ENCODE measurements at places on chromosomes 7 and 10.

- DNase-seq = no peak
Observed at GRCh38 chr7:94706996-94707740, 51.2 kb upstream of the SGCE start.

DNA sequence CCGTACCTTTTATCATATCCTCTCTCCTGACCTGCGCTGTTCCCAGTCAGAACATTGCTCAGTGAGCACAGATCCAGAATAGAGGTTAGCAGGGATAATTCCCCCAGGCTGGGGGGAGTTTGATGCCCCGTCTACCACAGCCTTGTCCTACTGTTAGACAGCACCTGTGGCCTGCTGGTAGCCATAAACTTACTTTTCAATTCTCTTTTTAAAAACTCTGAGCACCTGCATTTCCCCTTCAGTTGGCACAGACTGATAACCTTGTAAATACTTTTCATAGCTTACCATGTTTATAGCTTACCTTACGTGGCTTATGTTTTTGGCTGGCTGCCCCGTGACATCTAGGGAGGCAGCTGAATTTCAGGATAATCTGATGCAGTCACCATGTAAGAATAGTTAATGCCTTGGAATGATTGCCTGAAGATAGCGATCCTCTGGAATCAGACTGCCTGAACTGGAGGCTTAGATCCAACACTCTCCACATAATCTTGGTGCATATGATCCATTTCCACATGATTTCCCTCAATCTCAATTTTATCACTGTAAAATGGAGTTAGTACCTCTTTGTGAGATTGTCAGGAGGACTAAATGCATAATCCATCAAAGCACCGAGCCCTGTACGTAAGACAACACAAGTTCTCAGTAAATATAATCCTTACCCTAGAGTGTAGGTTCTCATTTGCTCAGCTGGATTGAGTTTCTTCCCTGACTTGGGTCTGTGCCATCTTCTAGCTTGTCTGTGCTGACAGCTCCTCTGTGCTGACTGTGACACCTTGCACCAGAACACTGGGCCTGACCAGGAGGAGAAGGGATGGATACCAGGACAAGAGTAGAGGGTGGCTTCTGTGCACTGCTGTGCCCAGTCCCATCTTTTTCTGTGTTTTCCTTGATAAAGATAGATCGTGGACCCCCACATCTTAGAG is 111.7 kb upstream of the GJD4 start:
- DNase-seq = no peak

DNA sequence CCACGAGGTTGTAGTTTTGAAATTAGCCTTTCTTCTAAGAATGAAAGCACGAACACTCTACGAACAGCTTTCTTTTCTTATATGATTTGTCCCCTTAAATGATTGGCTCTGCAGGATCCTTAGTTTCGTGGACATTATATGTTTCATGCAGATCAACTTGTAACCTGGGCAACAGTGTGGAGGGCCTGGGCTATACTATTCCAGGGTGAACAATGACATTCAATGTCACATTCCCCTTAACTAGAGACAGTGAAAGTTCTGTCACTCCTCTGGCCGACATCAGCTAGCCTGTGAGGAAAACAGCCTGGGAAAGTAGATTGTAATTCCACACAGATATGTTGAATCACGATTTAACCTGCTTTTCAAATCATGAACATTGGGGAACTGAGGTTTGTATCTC is 23.4 kb downstream of the TAS2R16 start:
- no peak for DNase-seq

GRCh38 chr10:7795605-7796004 is 7.6 kb downstream of the ATP5F1C start:
- no peak for DNase-seq

- no peak for DNase-seq
Observed at GRCh38 chr10:50830066-50830465, 55.4 kb downstream of the A1CF start.

DNA sequence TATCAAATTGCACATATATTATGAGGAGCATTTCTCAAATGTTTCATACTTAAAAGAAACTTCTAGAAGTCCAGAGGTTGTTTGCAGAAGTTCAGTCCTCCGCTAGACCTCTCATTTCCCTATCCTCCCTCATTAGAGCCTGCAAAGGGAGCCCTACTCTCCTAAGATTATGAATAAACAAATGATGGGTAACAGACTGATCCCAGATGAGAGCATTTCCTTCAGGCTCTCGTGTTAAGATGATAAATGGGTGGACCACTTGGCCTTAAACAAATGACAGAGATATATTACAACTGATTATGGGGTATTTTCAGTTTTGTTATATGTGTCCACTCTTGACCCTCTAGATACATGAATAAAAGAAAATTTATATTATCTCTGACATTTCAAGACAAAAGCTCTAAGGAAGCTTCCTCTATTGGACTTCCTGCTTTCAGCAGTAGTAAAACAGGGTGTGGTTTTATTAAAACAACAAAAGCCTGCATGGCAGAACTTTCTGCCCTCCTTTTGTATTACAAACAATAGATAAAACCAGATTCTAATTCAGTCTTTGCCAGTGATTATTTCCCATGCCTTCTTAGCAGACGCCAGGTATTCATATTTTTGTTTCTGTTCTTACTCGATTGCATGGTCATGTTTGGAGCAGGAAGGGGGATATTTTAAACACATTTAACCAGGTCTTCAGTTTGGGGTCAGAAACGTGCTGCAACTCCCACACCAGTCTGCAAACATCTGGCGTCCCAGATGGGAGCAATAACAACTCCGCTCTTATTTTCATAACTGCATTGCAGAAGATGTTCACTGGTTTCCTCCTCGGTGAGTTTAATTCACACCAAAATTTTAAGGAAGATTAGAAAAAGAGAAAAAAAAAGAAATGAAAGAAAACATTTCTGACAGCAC is 52.4 kb upstream of the FAM204A start:
- DNase-seq = no peak

DNA sequence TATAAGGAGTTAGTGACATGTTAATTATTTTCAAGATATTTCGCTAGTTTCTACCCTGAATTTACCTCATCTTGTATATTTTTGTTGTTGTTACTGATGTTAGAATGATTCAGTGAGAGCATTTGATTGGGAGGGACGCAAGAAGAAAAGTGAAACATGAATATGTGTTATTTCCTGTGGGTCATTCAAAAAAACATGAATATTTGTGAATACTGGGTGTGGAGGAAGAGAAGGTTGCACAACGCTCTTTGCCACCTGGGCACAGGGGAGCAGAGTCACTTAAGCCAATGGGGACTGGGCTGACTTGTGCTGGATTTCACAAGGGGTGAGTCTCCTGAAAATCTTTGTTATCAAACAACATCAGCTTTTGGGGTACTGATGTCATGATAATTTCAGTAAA is 39.5 kb downstream of the AGK start:
- no peak for DNase-seq

DNA sequence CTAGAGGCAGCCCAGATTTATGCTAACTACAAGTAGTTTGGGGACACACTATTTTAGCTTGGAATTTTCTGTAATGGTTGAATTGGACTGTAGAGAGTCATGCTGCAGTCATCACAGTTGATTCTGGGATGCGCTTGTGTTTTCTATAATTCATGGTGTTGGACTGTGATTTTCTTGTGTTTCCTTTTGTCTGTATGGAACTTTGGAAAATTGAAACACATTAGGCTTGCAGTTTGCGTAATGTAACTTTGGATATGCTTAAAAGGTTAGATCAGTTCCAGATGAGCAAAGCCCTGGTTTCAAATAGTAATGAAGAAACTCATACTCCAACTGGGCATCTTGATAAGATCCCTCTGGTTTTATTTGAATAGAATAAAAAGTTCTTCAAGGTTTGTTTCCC is 502.2 kb downstream of the ARL4A start:
- DNase-seq = no peak

DNA sequence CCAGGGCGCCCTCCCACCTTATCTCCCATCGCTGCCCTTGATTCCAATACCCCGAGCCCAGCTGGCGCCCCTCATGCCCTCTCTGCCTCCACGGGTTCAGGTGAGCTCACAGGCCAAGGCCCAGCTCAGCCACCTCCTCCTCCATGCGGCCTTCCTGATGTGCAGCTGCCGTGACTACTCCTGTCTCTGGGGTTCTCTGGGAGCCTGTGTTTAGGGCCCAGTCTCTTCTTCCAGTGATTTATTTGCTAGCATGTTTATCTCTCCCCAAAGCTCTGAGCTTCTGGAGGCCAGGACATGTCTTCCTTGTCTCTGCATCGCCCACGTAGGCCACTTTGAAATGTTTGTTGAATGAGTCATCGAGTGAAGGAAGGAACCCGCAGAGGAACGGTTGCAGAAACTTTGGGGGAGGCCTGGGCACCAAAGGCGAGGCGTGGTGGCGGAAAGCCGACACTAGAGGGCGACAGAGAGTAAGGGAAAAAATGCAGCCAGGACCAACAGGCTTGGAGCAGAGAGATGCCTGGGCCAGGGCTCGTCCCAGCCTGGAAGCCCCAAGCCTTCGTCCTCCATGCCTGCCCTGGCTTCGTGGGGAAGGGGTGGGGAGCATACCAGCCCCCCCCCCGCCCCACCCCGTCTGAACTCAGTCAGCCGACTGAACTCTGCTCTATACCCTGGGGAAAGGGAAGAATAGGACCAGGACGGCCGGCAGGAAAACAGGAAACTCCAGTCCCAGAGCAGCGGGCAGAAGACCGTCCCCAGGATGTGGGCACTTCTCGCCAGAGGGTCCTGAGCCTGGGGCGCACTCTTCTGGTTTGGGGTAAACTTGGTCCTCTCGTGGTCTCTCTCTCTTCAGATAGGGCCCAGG is 10.9 kb upstream of the HSPB1 start:
- DNase-seq = peak; percentile 92

GRCh38 chr7:150778738-150779301 is 21.3 kb downstream of the TMEM176B start:
- DNase-seq = peak; percentile 86

GRCh38 chr10:101267776-101268175 is 38.5 kb upstream of the LBX1 start:
- DNase-seq = no peak

DNA sequence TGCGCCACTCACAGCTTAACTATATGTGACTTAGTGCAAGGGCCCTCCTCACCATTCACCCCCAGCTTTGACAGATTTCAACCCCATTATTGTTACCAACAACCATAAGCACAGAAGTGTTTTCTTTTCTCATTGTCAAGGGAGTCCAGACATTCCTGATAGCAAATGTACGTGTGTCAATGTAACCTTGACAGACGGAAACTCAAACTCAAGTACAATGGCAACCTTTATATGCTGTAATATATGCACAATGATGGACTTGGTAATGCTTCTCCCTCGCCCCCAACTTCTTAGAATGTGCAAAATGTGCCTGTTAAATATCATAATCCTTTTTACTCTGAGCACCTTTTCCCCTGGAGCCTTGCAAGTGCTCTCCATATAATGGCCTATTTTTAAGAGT is 34.7 kb downstream of the CYCS start:
- DNase-seq = no peak

DNA sequence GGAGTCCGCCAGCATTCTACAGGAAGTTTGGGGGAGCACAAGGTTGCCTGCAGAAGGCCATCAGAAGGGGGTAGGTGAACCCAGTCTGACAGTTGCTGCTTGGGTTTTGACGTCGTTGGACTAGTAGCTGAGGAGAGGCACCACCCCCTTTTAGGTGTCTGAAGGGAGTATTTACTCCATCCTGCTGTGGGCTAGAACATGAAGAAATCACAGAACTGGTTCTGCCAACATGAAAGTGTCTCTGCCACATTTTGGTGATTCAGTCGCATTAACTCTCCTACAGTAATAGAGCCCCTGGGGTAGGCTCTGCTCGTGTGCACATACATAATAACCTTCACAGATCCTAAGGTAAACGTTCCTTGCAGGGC is 834 bp upstream of the TRIL start:
- no peak for DNase-seq

DNA sequence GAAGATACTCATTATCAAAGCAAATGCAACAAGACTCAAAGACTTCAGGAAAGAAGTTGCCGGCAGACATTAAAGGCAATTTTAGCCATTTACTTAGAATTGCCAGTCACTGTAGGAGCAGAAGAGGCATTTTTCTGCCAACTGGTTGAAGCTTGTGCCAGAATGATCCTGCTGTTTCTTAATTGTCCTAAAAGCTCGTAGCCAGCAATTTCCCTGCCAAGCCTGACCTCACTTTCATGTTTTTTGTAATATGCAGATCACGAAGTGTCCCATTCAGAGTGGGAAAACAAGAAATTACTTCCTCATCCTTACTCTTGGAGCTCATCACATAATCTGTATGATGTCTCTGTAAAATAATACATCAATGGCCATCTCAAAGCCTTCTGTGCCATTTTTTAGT is 130.9 kb upstream of the ANKRD1 start:
- DNase-seq = no peak

- DNase-seq = no peak
Observed at GRCh38 chr7:132240821-132241422, 335.3 kb downstream of the PLXNA4 start.

DNA sequence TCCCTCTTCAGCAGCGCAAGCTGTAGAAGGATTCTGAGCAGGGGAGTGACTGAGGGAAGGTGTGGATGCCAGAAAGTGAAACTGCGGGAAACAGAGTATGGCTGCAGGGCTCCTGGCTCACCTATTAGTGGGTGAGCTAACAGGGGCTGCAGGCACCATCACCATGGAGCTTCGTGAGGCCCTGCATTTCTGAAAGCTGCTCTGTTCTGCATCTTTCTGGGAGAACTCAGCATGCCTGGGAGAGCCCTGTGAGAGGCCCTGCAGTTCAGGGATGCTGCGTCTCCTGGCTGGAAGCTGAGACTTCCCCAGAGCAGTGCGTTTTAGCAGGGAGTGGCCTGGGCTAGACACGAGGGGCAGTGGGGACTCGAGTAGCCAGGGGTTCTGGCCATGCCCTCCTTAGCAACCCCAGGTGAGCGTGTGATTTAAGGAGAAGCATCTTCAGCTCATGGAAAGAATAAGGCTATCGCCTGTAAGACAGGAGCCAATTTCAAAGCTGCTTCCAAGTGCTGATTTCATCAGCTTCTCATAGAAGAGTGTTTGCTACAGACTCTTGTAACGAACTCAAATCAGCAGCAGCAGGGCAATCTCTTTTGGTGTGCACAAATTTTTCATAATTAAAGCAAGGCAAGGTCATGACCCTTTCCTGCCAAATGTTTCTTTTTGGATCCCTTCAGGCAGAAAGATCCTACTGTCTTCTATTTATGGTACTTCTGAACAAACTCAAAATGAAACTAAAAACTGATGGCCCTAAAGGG is 293.6 kb upstream of the ZNF32 start:
- no peak for DNase-seq

GRCh38 chr10:69329721-69330178 is 51.5 kb downstream of the HK1 start:
- DNase-seq = no peak

GRCh38 chr7:47730142-47730541 is 148.2 kb upstream of the TNS3 start:
- no peak for DNase-seq

DNA sequence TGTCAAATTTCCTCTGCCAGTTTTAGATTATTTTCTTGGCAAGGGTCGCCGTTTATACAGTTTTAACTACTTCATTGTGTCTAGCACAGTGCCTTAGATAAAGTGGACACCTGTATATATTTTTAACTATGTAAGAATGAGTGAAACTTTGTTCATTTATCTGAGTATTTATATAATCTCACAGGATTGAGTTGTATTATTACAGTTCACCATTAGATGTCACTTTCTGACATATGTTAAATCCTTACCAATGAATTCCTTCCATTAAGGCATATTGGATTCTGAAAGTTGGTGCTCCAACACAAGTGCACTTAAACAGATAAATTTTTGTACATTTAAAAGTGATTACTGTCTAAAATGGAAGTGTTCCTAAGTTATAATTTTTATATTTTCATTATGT is 43.0 kb downstream of the ZMYND11 start:
- DNase-seq = no peak
